Bronchial epithelial cell (primary cell): ENCODE measurements at places on chromosomes 2 and 18. TPM values are rescaled to one million over a fixed set of nuclear protein-coding genes. Genes with fewer than 3 reads are reported as not detected.

CD8A gene
- under 0.01 TPM in 2 replicates for total RNA-seq

RGPD3 gene
- 0.13 and 0.26 TPM in 2 replicates for total RNA-seq

TMEFF2 gene
- total RNA-seq, result not detected in 2 replicates

GRCh38 chr2:128414351-128414750 is 95.7 kb upstream of the HS6ST1 start:
- DNase-seq, result no peak

ALPG gene
- total RNA-seq, result not detected in 2 replicates

GRCh38 chr2:103616891-103617290 is 855.1 kb downstream of the TMEM182 start:
- no peak for DNase-seq

DNA sequence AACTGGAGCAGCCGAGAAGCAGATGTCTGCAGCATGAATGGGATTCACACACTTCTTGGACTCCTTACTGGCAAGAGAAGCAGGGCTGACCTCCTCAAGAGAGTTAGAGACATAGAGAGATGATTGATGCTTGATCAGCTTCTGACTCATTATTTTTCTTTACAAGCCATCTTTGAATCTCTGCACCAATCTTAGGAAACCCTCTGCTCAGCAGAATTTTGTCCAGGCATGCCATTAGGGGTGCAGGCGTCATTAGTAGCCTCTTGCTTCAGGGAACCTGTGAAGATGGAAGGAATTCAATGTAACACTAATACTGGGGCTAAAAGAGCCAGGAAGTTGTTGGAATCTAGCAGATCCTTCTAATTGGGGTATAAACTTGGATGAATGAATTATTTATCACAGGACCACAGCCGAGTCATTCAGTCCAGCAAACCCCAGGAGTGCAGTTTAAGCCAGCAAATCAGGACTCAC is 151.8 kb downstream of the MGAT5 start:
- DNase-seq, result peak; percentile 97

LCT gene
- under 0.01 TPM in 1 of 2 replicates, not detected in the other for total RNA-seq

GRCh38 chr2:150282357-150282756 is 205.1 kb downstream of the RND3 start:
- DNase-seq, result no peak
